Mammary microvascular endothelial cell (primary cell): ENCODE measurements at places on chromosomes 12 and 14. TPM values are rescaled to one million over a fixed set of nuclear protein-coding genes. Genes with fewer than 3 reads are reported as not detected.

IL31 gene
- not detected in 2 replicates for total RNA-seq

DCN gene
- total RNA-seq, result 0.44 TPM in 1 of 2 replicates, not detected in the other

LGMN gene
- 53.2 and 55.3 TPM in 2 replicates for total RNA-seq

MYF6 gene
- not detected in 2 replicates for total RNA-seq

BDKRB2 gene
- 1.9 and 2.0 TPM in 2 replicates for total RNA-seq

GPR135 gene
- 0.74 and 0.93 TPM in 2 replicates for total RNA-seq

HCAR1 gene
- total RNA-seq, result 0.13 and 0.25 TPM in 2 replicates

SLC48A1 gene
- 23.0 and 23.1 TPM in 2 replicates for total RNA-seq

RFLNA gene
- not detected in 2 replicates for total RNA-seq

HSPB8 gene
- total RNA-seq, result 19.1 and 19.4 TPM in 2 replicates

JPH4 gene
- total RNA-seq, result not detected in 2 replicates

FANCM gene
- 7.2 and 7.6 TPM in 2 replicates for total RNA-seq

CHPT1 gene
- 22.4 and 27.3 TPM in 2 replicates for total RNA-seq
